ENCODE measurements at places on chromosomes 2 and 18. TPM values are rescaled to one million over a fixed set of nuclear protein-coding genes. Genes with fewer than 3 reads are reported as not detected.

CMPK2 gene
- 5.7 TPM for total RNA-seq

GRHL1 gene
- 0.83 TPM for total RNA-seq

DUSP19 gene
- 2.8 TPM for total RNA-seq

ALPG gene
- total RNA-seq: not detected

ACTG2 gene
- 0.22 TPM for total RNA-seq

PPP1R1C gene
- total RNA-seq: not detected

KIF5C gene
- total RNA-seq: 23.9 TPM

- DNase-seq: no peak
Observed at GRCh38 chr18:77098538-77099174, 33.9 kb downstream of the MBP start.

- peak; percentile 49 for DNase-seq
Observed at GRCh38 chr18:49858309-49859020, 45.1 kb upstream of the ACAA2 start.

GRCh38 chr2:43464590-43464989 is 131.2 kb downstream of the THADA start:
- DNase-seq: no peak

GRCh38 chr2:126970583-126970982 is 71.9 kb downstream of the TEX51 start:
- no peak for DNase-seq

DNA sequence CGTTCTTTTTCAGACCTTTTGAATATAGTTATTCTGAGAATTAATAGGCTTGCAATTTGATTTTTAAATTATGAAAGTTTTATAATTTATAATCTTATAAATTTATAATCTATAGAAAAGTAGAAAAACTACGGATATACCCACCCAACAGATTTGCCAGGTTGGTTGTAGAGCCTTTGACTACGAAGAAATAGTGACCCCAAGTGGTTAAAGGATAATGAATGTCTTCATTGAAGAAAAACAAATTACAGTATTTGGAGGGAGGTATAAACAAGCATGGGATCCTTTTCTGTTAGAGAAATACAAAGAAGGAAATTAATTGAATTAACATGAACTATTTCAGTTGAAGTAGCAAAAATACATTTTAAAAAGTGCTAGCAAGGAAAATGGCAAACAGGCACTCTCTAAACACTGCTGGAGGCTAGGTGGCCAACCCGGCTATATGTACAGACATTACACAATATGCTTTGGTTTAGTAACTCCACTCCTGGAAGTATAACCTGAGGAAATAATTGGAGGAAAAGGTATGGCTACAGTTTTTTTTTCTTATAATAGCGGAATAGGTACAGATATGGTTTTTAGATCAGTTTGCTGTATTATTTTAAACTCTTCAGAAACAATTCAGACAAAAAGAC is 110.9 kb downstream of the MIB1 start:
- no peak for DNase-seq

DNA sequence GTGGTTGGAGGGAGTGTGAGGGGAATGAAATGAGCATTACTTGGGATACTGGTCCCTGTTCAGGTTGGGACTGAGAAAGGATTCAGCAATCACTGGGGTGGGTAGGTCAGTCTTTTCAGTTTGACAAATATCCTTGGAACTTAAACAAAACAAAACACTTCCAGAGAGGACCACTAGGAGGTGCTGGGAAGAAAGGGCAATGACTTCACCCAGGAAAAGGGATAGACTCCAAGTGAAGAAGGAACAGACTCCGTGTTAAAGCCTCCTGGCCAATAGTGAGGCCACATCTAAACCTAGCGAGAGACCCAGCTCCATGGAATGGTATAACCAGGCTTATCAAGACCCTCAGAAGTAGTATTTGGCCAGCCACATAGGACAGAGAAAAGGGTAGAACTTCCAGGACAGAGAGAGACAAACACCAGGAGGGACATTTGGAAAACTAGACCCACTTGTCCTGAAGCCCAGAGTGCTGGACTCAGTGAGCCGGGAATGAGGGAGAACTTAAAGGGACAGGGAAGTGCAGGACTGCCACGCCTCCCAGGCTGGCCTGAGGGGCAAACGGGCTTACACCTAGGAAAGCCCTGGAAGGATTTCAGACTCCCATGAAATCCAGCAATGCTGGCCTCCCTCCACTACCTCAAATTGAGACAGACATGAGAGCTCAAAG is 19.6 kb upstream of the KCNG3 start:
- no peak for DNase-seq

DNA sequence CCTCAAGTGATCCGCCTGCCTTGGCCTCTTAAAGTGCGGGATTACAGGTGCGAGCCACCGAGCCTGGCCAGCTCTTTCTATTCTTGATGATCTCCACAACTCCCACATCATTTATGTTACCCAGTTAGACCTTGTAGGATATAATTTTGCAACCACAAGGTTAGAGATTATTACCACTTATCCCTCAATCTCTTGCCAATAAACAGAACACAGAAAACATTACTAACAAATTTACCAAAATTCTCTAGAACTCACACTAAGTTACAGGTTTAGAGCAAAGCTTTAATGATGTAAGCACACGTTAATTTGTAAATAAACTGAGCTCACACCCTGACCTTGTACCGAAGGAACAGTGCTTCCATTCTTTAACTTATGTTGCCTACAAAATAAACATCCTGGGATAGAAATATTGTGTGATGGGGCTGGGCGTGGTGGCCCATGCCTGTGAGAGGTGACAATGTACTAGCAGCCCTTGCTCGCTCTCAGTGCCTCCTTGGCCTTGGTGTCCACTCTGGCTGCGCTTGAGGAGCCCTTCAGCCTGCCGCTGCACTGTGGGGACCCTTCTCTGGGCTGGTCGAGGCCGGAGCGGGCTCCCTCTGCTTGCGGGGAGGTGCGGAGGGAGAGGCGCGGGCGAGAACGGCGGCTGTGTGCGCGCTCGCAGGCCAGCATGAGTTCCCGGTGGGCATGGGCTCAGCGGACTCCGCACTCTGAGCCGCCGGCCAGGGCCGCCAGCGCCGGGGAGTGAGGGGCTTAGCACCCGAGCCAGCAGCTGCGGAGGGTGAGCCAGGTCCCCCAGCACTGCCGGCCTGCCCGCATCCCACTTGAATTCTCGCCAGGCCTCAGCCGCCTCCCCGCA is 42.1 kb upstream of the ITSN2 start:
- no peak for DNase-seq

- DNase-seq: no peak
Observed at GRCh38 chr18:49591271-49591670, 29.4 kb downstream of the LIPG start.
